ENCODE measurements at places on chromosomes 1 and 21.

DNA sequence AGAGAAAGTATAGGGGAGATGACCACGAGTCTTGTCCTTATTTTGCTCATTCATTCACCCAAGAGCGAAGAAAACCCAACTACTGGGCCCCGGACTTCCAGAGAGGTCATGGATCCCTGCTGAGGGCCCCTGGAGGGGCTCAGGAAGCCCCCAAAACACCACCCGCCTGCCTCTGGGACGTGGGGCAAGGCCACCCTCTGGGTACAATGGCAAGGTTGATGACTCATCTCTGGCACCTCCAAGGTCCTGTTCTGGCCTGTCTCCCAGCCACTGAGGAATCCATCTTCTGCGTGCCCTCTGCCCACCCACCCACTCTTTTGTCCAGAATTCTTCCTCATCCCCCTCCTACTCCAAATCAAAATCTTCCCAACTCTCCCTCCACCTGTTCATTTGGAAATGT, 21.3 kb upstream of the PRDM15 start:
- no peak for DNase-seq

DNA sequence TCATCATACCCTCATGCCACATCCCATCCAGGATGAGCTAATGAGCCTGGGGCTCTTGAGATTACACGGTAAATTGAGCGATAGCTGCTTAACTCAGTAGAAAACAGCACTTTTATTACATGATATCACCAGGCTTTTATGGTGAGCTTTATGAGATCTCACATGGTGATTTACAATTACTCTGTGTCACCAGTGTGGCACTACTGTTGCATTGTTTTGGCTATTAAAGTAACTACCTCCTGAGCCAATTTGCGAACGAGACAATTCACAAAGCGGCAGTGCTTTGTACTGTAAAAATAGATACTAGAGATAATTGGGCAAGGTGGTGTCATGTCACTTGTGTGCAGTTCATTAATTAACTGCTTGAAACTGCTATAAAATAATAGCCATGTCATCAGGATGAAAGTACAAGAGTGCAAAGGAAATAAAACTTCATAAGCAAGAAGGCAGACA, 767.7 kb upstream of the ADGRL2 start:
- no peak for DNase-seq

GRCh38 chr1:17546946-17547670, 7.6 kb downstream of the ARHGEF10L start:
- no peak for DNase-seq

- no peak for DNase-seq
Observed at GRCh38 chr1:245126530-245126929, 28.3 kb upstream of the KIF26B start.

- no peak for DNase-seq
Observed at GRCh38 chr1:166948856-166949350, 26.4 kb downstream of the ILDR2 start.

- peak; percentile 21 for DNase-seq
Observed at GRCh38 chr1:77230051-77230450, 10.8 kb upstream of the PIGK start.

- no peak for DNase-seq
Observed at GRCh38 chr1:18233176-18233864, 125.7 kb downstream of the IGSF21 start.

- DNase-seq, result no peak
Observed at GRCh38 chr21:26079366-26079765, 91.2 kb downstream of the APP start.

DNA sequence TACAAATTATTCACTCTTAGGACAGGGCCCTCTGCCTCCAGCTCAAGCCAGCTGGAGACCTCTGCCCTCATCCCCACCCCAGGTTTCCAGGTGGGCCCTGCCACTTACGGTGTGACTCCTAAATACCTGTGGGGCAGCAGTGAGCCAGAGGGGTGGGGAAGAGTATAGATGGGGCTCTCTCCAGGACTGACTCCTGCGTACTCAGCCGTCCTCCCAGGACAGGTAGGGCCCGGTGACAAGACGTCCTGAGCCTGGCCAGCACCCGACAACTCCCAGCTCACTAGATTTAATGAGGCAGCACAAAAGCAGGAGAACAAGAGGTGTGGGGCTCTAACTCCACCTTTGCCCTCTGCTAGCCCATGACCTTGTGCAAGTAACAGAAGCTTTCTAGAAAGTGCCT, 16.8 kb downstream of the GNG12 start:
- no peak for DNase-seq

- DNase-seq, result peak; percentile 8
Observed at GRCh38 chr1:95309031-95309471, 75.0 kb downstream of the RWDD3 start.

- DNase-seq, result no peak
Observed at GRCh38 chr1:33057095-33057494, 20.4 kb upstream of the AK2 start.

All from A549 (cell line).